ENCODE measurements at places on chromosomes 7 and 10.
A peak's percentile ranks its signal among the peaks of the same experiment; 100 is the strongest.

- no peak for DNase-seq
Observed at GRCh38 chr7:5420881-5421713, 2.5 kb downstream of the TNRC18 start.

GRCh38 chr10:88918191-88918905, 34.2 kb downstream of the ACTA2 start:
- DNase-seq, result no peak

DNA sequence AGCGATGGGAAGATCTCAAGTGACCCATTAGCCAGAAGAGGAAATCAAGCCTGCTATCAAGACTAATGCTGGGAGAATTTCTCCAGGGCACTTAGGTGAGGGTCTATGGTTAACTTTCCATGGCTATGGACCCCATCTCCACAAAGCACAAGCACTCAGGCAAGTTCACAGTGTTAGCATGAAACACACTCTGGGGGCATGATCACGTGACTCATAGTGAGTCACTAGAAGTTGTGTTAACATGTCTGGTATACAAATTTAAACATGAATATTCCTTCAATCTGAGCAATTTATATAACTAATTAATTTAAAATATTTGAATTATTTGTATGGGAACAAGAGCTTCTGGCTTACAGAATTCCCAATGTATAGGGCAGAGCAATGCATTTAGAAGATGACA, 131.8 kb downstream of the FAM204A start:
- DNase-seq, result no peak

- no peak for DNase-seq
Observed at GRCh38 chr10:1625731-1626130, 111.6 kb downstream of the ADARB2 start.

- DNase-seq, result no peak
Observed at GRCh38 chr7:157877298-157878090, 540.7 kb downstream of the DNAJB6 start.

- DNase-seq, result no peak
Observed at GRCh38 chr10:84563868-84564267, 235.5 kb downstream of the CCSER2 start.

DNA sequence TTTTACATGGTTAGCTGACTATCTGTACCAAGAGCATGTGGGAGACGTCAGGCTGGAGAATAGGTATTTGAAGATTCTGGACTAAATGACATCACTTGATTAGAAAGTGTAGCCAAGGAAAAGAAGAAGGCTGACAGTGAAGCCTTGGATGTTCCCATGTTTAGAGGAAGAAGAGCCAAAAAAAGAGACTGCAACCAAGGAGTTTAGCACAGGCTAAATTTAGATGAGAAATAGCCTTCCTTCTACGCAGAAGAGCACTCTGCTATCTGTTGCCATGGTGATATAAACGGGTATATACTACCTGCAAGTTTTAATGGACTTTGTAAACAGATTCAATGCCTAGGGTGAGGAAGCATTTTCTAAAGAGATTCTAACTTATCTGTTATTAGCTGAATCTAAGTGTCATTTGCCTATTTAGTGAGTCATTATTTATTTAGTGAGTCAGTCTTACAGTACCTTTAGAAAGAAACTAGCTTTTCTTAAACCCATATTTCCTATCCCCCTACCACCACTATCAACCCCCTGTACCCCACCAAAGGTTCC, 69.8 kb downstream of the CDK6 start:
- no peak for DNase-seq

- no peak for DNase-seq
Observed at GRCh38 chr10:31014161-31014875, 17.3 kb downstream of the ZNF438 start.

DNA sequence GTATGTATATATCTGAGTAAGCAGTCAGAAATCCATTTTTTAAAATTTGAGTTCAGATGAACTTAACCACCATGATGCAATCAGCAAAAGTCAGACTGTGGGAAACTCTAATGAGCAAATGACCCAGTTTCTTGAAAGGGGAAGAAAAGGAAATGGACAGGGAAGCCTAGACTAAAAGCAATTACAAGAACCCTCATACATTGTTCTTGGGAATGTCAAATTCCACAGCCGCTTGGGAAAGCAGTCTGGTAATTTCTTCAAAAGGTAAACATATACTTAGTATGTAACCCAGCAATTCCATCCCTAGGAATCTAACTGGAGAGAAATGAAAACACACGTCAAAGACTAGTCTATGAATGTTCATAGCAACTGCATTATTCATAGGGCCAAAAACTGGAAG, 16.4 kb upstream of the FOXK1 start:
- DNase-seq, result no peak

GRCh38 chr7:35007768-35008167, 29.5 kb downstream of the DPY19L1 start:
- no peak for DNase-seq

GRCh38 chr7:133934977-133935330, 192.2 kb upstream of the LRGUK start:
- DNase-seq, result no peak

- DNase-seq, result no peak
Observed at GRCh38 chr7:30928254-30928872, 16.7 kb downstream of the AQP1 start.

DNA sequence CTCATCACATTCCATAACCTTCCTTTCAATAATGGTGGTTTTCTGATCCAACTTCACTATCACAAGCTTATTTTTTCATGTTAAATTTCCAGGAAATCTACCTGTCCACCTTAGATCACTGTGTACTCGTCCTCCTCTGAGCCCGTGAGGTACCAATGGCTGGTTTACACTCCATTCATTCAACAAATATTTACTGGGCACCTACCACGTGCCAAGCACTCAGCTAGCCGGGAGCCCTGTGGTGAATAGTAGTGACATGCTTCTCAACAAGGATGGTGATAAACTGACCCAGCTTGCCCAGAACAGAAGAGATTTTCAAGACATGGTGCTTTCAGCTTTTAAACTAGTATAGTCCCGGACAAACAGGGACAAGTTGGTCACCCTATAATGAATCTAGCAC, 98.2 kb downstream of the FAM204A start:
- no peak for DNase-seq

DNA sequence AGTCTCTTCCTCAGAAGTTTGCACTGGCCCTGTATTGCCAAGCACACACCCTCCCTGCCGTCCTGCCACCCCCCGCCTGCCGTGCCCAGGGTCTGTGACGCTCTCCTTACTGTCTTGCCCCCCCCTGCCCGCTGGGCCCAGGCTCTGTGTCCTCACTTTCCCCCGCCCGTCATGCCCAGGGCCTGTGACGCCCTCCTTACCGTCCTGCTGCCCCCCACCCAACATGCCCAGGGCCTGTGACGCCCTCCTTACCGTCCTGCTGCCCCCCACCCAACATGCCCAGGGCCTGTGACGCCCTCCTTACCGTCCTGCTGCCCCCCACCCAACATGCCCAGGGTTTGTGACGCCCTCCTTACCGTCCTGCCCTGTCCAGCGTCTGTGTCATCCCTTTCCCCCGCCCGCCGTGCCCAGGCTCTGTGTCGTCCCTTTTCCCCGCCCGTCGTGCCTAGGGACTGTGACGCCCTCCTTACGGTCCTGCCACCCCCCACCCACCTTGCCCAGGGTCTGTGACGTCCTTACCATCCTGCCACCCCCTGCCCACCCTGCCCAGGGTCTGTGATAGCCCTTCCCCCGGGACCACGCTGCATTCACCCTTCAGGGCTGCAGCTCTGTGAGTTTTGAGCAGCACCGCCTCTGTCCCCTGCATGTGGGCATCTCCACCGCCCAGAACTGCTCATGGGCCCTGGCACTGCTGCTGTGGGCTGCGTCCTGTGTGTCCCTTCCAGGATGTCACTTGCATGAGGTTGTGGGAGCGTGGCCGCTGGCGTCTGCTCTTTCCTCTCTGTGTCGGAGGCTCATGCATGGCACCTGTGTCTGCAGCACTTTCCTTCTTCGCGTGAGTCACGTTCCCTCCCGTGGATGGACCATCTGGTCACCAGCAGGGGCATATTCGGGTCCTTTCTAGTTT, 19.3 kb upstream of the PRKAR1B start:
- no peak for DNase-seq

DNA sequence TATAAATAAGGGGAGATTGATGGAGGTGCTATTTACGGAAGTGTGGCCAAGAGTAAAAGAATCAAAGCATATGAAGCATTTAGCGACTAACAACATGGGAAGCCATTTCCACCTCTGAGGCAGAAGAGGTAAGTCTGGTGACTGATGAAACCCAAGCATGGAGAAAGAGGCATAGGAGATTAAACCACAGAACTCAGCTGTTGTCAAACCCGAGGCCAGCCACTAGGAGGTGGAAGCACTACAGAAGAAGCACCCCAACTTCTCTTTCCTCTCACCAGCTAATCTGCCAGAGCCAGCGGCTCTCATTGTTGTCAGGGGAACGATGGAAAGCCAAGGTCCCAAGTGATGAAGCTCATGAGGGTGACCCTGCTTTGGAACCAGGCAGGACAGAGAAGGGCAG, 19.6 kb upstream of the CNTNAP2 start:
- no peak for DNase-seq

GRCh38 chr7:83562960-83563359, 86.0 kb downstream of the SEMA3E start:
- no peak for DNase-seq

DNA sequence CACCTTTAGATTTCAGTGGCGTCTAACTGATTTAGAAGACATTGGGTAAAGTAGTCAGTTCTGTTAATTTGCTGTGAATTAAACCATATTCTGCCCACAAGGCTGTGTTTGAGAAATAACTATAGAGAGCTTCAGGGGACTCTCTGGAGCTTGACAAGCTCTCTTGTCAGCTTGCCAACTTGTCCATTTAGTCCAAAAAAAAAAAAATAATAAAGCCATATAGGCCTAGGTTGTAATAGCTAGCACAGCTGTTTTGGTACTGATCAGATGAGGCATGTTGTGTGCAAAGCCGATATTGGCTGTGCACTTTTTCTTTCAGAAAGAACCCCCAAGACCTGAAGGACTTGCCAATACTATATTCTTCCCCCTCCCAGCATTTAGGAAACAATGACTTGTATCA, 20.2 kb upstream of the ZNF282 start:
- DNase-seq, result no peak

- DNase-seq, result no peak
Observed at GRCh38 chr10:92816091-92816531, 32.2 kb upstream of the EXOC6 start.

GRCh38 chr7:51059504-51060142, 257.0 kb downstream of the COBL start:
- no peak for DNase-seq

DNA sequence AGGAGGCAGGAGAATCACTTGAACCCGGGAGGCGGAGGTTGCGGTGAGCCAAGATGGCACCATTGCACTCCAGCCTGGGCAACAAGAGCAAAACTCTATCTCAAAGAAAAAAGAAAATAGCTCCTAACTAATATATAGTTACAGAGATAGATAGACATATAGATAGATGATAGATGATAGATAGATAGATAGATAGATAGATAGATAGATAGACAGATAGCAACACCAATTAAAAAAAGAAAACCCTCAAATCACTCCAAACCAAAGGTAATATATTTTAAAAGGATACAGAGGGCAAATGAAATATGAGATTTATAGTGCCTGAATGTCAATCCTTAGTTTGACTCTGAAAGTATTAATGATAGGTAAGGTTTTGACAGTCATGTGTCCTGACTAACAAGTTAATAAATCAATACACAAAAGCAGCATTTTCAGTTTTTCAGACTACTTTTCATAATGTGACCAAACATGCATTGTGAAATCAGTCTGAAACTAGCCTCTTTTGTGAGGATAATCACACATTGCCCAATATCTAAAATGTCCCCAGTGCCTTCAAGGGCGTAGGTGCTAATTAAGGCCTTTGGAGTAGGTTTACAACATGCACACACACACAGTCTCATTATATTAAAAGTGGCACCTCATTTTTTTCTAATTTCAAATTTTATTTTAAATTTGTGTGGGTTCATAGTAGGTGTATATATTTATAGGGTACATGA, 61.2 kb downstream of the BPGM start:
- DNase-seq, result no peak

- DNase-seq, result peak; percentile 36
Observed at GRCh38 chr10:47058961-47059391, 147.7 kb downstream of the PTPN20 start.

GRCh38 chr10:70198696-70199466, 28.6 kb upstream of the SAR1A start:
- DNase-seq, result no peak

- no peak for DNase-seq
Observed at GRCh38 chr7:48506569-48506968, 335.3 kb downstream of the ABCA13 start.

- no peak for DNase-seq
Observed at GRCh38 chr7:3300221-3300650, 816 bp upstream of the SDK1 start.

DNA sequence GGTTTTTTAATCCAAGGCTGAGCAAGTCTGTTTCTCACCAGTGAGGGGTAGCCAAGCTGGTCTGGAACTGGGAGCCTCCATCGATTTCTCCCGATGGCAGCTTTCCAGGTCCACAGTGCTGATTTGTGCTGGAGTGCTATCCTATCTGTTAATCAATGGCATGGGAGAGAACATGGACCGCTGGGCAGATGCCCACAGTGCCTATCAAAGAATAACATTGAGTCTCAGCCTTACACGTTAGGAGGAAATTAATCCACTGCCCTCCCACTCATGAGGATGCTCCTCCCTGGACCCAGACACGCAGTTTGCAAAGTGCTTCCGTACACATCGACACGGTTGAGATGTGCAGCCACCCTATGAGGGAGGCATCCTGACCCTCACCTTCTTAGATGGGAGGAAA, 36.0 kb upstream of the CUX1 start:
- no peak for DNase-seq

- no peak for DNase-seq
Observed at GRCh38 chr10:17747883-17748550, 4.0 kb upstream of the TMEM236 start.

DNA sequence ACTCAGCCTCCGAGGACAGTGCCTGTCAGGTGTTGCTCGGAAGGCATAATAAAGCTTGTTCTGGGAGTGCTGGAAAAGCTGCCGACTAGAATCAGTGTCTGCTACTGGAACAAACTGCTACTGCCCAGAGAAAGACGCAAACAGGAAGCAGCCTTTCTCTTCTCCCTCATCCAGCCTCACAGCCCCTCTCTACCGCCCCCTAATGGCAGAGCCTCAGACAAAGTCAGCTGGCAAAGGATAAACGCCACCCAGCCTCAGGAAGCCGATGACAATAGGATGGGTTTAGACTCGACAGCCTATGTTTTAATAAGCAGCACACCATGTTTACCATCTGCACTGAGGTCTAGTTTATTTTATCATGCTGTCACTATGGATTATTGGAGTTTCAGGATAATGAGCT, 169.5 kb upstream of the LYZL1 start:
- no peak for DNase-seq

- no peak for DNase-seq
Observed at GRCh38 chr7:149719050-149719899, 54.1 kb downstream of the ZNF467 start.

DNA sequence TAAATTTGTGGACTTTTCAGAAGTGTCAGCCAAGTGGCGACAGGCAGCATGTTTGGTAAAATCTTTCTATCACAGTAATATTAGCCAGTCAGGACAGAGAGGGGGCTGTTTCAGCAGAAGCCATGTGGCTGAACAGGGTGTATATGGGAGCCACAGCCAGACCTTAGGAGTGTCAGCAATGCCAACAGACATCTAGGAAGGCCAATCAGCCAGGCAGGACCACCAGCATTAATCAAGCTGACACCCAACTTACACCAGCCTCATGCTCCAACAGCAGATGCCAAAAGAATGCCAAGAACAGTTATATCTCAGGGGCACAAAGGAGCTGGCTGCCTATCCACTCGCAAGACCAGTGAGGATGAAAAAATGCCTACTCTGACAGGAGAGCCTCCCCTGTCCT, 54.8 kb downstream of the RAPGEF5 start:
- no peak for DNase-seq

GRCh38 chr7:907158-907980, 31.0 kb downstream of the GET4 start:
- no peak for DNase-seq

Data from left renal pelvis (tissue), 4 donors.